Right atrium auricular region (tissue), 2 donors: ENCODE measurements at places on chromosomes 11 and 22. TPM values are rescaled to one million over a fixed set of nuclear protein-coding genes. Genes with fewer than 3 reads are reported as not detected.
A peak's percentile ranks its signal among the peaks of the same experiment; 100 is the strongest.

DNA sequence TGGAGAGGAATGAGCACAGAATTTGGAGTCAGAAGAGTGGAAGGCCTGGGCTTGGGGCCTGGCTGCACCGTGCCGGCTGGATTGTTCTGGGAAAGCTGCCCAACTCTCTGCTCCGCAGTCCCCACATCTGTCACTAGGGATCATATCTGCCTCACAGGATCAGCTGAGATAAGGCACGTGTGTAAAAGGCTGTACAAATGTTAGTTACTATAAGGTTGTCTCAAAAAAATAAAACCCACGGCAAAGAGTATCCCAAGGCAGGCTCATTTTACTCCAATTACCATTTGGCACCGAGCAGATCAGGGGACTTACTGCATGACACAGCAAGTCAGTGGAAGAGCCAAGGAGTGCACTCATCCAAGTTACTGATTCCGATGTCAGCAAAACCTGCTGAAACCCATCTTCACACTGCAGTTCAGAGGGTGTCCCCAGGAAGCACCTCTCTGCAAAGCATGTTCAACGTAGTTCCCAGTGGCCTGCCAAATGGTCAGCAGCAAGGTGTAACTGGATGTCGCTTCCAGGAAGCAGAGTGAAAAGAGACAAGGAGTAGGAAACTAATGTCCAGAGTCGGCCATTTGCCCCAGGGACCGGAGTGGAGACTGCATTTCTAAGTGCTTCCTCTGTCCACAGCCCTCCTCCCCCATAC lies 18.1 kb upstream of the MRTFA start:
- peak; percentile 69 for DNase-seq

GRCh38 chr11:95674657-95675358 lies 114.8 kb downstream of the FAM76B start:
- DNase-seq: no peak

DNA sequence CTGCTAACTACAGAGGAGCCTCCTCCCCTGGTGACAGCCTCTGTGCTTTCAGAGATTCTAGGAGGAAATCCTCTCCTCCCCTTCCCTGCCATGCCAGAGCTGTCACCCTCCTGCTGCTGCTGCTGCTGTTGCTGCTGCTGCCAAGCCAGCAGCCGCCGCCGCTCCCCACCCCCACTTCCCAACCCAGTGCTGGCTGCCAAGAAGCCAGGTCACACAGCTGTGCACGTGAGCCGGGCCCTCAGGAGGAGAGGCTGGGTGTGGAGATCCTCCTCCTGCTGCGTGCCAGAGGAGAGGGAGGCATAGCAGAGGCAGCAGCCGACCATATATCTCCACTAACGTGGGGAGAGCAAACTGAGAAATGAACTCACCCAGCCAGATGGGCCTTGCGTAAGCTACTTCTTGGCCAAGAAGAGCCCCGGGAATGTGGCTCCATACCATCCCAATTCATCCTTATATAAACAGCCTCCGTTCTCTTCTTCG lies 12.4 kb downstream of the CRY2 start:
- peak; percentile 94 for DNase-seq

The LARGE1 gene
- total RNA-seq: 101 TPM

The CYP2D6 gene
- not detected for total RNA-seq

The MMP1 gene
- not detected for total RNA-seq

The MS4A7 gene
- total RNA-seq: 27.7 TPM

The ROBO3 gene
- total RNA-seq: 6.4 TPM

The PACS1 gene
- 47.7 TPM for total RNA-seq

DNA sequence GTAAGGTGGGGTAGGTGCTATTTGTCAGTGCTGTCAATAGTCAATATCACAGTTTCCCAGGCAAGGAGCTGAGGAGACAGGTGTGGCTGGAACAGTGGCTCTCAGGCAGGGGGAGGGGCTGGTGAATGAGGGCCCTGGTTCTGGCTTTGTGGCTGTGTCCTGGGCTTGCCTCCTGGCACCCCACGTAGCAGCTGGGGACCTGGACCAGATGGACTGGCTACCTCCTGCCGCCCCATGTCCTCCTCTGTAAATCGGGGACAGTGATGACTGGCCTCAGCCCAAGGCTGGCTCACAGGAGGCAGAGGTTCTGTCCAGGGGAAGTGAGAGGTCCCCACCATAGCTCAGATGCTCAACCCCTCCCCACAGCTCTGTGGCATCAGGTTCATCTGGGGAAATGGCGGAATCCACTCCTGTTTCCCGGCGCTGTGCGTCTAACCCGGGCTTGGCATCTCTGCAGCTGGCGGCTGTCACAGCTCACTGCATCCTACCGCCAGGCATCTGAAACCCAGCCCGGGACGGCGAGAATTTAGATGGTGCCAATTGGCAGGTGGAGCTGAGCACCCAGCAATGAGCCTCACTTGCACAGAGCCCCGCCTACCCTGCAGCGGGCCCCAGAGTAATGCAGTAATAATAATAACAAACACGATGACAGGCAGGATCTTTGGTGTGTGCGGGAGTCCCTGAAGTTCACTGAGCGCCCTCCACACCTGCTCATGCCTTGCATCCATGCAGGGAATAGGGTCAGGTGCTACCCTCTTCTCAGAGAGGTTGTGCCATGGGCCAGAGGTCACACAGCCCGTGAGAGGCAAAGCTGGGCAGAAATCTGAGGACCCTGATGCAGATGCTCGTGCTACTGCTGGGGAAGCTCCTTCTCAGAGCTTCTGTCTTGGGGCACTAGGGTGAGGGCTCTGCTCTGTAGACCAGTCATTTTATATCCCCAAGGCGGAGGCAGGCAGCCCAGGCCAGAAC lies 27.8 kb upstream of the SHISAL1 start:
- DNase-seq: no peak

The CLDN5 gene
- 44.3 TPM for total RNA-seq

The AQP11 gene
- total RNA-seq: 1.7 TPM

DNA sequence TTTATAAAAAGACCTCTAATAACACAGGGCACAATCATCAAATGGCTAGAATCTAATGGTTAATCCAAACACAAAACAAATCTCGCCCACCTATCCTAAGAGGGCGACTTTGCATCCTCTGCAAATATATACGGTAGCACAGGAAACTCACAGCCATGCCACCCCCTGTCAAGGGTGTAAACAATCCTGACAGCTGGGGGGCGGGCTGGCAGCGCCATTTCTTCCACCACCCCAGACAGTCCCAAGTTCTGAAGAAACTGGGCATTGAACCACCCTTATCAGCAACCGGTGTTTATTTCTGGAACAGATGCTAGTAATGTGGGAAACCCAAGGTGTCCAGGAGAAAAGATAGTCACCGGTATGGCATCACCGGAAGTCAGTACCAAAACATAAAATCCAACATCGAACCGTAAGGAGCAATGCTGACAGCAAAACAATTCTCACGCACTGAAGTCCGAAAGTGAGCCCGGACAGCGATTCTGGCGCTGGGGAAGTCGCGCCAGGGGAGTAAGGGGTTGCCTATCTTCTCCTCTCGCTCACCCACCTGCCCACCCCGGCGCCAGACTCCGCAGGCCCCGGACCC lies 825 bp downstream of the FBXO3 start:
- DNase-seq: no peak

DNA sequence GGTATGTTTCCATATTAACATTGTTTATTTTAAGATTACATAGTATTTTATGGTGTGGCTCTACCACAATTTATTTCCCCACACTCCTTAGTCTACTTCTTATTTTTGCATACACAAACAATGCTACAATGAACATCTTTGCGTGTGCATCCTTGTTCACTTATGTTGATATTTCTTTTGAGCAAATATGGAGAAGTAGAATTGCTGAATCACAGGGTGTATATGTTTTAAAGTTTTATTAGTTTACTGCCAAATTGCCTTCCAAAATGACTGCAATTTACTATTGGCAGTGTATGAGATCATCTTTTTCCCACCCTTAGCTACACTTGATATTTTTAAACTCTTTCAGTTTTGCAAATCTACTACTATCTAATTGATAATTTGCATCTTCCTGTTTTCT lies 38.7 kb upstream of the FAR1 start:
- no peak for DNase-seq

The KRTAP5-10 gene
- not detected for total RNA-seq

DNA sequence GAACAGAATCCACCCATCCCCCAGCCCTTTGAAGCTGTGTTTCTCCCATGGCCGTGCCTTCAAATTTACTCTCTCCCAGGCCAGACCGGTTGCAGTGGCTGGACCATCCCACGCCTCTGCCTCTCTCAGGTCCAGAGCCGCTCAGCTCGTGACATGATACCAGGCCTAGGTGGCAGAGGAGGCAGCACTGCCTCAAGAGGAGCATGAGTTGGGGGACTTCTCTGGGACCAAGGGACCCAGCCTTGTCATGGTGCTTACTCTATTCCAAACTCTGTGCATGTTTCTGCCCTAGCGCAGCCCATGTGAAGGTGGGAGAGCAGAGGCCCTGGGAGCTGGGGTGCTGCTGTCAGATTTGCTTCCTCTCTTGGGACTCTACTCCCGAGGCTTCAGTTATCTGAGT lies 51.0 kb downstream of the TRAF6 start:
- no peak for DNase-seq

- no peak for DNase-seq
These were observed 29.6 kb downstream of the PRDM10 start for GRCh38 chr11:129973068-129973467.

GRCh38 chr11:1035577-1036283 lies 788 bp downstream of the MUC6 start:
- DNase-seq: no peak

DNA sequence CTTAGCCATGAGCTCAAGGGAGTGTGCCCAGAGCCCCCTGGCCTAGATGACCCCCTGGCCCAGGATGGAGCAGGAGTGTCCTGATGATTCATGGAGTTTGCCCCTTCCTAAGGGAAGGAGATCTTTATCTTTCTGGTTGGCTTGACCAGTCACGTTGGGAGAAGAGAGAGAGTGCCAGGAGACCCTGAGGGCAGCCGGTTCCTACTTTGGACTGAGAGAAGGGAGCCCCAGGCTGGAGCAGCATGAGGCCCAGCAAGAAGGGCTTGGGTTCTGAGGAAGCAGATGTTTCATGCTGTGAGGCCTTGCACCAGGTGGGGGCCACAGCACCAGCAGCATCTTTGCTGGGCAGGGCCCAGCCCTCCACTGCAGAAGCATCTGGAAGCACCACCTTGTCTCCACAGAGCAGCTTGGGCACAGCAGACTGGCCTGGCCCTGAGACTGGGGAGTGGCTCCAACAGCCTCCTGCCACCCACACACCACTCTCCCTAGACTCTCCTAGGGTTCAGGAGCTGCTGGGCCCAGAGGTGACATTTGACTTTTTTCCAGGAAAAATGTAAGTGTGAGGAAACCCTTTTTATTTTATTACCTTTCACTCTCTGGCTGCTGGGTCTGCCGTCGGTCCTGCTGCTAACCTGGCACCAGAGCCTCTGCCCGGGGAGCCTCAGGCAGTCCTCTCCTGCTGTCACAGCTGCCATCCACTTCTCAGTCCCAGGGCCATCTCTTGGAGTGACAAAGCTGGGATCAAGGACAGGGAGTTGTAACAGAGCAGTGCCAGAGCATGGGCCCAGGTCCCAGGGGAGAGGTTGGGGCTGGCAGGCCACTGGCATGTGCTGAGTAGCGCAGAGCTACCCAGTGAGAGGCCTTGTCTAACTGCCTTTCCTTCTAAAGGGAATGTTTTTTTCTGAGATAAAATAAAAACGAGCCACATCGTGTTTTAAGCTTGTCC lies 14.3 kb downstream of the ADORA2A start:
- DNase-seq: no peak

DNA sequence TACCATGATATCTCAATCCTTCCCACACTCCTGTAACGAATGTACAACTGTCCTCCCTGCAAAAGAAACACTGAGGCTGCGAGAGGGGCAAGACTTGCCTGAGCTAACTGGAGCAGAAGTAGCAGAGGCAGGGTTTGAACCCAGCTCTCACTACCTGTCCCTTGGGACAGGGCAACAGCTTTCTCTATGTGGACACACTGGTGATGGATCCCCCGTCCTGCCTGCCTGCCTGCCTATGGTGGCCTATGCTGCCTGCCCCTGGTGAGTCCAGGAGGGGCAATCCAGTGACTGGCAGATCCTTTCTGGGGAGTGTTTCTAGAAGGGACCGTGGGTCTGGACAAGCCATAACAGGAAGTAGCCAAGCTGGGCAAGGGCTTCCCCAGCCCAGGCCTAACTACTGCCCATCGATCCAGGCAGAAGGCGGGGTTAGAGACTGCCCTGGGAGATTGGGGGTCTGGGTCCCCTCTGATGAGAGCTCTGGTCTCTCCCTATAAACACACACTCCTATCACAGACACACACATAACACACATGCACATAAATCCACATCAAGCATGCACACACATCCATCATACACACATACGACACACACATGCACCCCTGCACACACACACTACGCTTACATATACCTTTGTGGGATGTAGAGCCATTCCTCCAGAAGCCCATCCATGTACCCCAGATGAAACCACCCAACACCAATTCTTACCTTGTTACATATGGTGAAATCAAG lies 1.1 kb upstream of the EMID1 start:
- no peak for DNase-seq

The CHRM1 gene
- total RNA-seq: not detected

DNA sequence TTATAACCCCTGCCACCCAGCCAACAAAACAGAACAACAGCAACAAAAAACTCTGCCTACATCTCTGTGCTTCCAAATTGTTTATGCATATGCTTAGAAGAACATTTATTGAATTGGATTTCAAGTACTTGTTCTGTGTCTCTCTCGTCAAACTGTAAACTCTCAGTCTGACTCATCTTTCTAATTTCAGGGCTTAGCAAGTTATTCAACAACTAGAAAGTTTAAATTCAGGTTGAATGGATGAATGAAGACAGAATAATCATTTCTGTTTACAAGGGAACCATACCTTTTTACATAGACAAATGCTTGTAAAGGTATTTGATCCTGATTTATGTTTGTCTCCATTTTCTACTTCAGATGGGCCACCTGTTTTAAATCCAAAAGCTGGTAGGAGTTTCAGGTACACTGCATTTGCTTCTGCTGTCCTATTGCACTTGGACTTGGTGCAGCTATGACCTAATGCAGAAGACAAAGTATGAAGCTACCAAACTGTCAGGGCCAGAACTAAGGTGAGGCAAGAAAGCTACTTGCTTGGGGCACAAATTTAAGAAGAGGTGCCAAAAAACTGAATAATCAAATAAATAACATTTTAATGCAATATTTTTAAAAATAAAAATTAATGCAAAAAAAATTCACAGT lies 1.6 kb upstream of the FBXO3 start:
- no peak for DNase-seq

GRCh38 chr11:65381716-65382032 lies 772 bp downstream of the SLC25A45 start:
- peak; percentile 70 for DNase-seq
